ENCODE measurements at places on chromosomes 16 and 17. TPM values are rescaled to one million over a fixed set of nuclear protein-coding genes. Genes with fewer than 3 reads are reported as not detected.

Gene ACOX1
- total RNA-seq, result 83.6 TPM

Gene KCNAB3
- 0.38 TPM for total RNA-seq

Gene JUP
- total RNA-seq, result 195 TPM

DNA sequence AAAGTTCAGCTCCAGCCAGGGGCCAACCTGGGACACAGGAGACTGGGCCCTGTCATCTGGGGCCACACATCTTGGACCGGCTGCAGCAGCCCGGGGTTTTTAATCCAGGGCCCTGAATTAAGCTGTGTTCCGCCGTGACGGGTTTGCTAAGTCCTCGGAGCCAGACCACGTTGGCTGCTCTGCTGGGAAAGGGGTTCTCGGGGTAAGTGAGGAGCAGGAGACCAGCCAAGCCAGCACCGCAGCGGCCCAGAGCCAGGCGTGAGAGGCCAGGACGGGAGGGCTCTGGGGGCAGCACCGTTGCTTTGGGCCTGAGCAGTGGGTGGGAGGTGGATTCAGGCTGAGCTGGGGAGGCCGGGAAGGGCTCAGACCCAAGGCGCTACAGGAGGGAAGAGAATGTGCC lies 31.3 kb upstream of the CBX4 start:
- no peak for DNase-seq

- no peak for DNase-seq
Observed at GRCh38 chr17:27664606-27664965, 33.6 kb downstream of the LGALS9 start.

- no peak for DNase-seq
Observed at GRCh38 chr16:19846436-19846835, 38.2 kb downstream of the GPRC5B start.

DNA sequence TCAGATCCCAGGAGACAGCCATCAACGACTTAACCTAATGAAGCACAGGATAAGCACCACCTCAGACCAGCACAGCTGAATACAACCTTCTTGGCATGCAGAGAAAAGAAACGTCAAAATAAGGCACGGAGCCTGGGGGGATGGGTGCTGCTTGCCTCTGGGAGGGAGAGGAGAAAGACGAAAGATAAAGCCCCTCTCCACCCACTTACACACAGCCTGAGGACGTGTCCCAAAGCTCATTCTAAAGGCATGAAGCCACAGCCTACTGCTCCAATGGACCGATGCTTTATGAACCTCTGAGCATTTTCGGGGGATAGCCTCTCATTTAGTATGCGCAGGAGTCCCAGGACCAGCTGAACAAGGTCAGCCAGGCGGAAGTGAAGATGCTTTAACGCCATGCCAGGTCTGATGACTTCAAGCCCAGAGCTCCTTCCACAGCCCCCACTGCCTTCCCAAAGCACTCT lies 31.1 kb downstream of the ST3GAL2 start:
- no peak for DNase-seq

DNA sequence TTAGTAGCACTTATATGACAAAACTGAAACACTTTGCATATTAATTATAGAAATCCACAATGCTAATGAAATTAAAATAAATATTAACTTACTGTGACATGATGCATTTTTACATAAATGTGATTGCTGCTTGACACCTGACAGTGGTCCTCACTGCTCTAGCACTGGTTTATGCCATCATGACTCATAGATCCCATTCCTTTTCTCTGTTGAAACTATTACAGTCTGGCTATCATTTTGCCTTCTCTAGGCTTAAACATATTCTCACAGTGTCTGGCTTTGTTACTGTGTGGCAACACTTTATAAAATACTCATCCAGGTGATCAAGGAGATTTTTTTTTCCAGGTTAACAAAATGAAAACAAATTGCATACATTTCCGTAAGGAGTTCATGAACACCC lies 108.0 kb downstream of the MRTFB start:
- no peak for DNase-seq

- DNase-seq, result no peak
Observed at GRCh38 chr17:19656851-19657581, 8.5 kb downstream of the ALDH3A2 start.

- DNase-seq, result peak; percentile 59
Observed at GRCh38 chr16:27330542-27330941, 16.8 kb downstream of the IL4R start.

- no peak for DNase-seq
Observed at GRCh38 chr17:34859652-34860051, 101.6 kb downstream of the CCT6B start.

Gene SLC9A5
- total RNA-seq, result 0.83 TPM

DNA sequence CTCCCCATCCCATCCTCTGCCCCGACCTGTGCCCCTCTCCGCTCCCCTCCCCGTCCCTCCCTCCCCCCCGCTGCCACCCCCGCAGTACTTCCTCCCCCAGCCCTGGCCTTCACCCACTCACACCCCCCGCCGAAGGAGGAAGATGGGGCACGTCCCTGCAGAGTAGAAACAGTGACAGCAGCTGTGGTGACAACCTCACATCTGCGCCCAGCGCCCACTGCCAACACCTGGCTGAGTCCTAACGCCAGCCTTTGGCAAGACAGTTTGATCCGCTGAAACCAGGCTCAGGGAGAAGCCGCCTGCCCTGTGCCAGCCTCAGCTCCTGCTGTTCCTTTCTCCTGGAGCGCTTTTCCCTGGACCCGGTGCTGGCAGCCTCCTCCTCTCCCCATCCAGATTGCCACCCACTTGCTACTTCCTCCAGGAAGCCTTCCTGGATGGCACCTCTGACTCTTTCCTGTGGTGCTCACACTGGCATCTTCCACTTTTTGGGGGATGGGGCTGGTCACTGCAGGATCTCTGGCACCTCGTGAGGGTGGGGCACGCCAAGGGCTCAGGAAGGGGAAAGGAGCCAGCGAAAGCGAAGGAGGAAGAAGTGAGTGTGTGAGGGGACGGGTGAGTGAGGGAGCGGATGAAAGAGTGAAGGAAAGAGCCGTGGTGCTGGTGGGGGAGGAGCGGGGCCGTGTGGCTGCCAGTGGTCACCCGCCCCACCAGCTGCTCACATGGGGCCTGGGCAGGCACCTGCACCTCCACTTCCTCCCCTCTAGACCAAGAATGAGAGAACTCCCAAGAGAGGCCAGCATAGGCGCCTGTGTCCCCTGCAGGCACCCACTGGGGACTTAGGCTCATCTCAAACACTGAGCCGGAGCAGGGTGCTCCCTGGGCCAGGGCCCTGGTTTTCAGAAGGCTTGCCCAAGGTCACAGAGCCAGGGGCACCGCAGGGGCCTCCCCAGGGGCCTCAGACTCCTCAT lies 27.0 kb downstream of the ZFPM1 start:
- no peak for DNase-seq

GRCh38 chr17:70271200-70271599 lies 101.9 kb downstream of the KCNJ2 start:
- no peak for DNase-seq

DNA sequence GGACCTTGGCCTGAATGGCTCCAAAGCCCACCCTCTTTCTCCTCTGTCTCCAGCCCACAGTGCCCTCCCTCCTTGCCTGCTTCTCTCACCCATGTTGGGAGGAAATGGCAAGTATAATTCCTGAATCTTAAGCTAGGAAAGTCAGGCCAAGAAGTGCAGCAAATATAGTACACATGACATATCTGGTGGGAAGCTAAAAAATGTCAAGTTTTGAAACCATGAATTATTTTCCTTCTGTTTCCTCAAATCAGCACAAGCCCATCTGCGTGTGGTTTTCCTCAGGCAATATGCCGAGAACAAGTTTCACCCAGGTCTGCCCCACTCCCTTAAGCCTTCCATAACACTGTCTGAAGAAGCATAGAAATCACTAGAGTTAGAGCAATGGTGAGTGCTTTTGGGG lies 502.8 kb upstream of the CDH11 start:
- no peak for DNase-seq

DNA sequence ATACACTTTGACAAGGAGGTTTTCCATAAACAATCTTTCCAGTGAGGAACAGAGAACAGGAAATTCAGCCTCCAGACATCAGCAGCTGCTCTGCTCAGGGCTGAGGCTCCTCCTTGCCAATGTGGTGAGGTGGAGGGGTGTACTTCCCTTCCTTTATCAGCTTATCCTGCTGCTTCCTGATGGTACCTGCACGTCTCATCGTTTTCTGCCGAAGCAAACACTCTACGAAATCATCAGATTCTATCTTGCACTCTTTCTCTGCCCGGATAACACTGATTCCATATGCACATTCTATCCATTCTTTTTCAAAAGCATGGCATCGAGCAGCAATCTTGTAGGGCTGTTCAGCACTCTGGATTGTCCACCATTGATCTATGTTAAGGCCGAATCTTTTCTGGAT lies 15.4 kb upstream of the SEZ6 start:
- no peak for DNase-seq

DNA sequence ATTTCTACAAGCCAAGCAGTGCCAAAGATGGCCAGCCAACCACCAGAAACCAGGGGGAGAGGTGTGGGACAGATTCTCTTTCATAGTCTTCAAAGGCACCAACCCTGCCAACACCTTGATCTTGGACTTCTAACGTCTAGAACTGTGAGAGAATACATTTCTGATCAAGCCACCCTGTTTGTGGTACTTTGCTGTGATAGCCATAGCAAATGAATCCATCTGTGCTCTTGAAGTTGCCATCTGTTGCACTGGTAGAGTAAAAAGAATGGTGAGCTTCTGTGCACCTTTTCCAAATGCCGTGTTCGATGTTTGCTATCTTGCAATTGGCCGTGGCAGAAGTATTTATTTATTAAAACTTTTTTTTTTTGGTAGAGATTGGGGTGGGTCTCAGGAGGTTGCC lies 16.7 kb upstream of the ADGRG1 start:
- no peak for DNase-seq

GRCh38 chr17:57257195-57257894 lies 1.0 kb downstream of the MSI2 start:
- DNase-seq, result no peak

DNA sequence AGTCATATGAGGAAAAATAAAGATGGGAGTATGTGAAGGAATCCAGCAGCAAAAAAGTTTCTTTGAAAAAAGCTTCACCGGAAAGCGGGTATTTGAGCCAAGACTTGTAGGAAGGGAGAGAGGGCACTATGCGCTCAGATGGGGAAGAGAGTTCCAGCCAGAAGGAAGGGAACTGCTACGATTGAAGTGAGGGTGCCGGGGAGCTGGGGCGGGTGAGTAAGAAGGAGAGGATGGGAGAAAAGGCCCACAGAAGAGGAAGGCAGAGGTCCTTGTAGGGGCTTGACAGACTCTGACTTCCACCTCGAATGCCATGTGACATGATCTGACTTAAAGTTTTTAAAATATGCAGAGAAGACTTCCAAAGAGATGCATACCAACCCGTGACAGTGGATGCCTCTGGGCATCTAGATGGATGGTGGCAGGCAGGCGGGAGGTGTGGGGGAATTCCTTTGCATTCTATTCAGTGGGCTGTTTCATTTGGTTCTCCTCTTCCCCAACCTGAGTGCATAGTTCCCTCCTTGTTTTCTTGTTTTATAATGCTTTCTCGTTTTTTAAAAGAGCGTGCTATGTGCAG lies 44.9 kb downstream of the CDRT4 start:
- no peak for DNase-seq

Gene IL34
- total RNA-seq, result 1.6 TPM

GRCh38 chr16:544517-544916 lies 15.7 kb upstream of the PRR35 start:
- no peak for DNase-seq

DNA sequence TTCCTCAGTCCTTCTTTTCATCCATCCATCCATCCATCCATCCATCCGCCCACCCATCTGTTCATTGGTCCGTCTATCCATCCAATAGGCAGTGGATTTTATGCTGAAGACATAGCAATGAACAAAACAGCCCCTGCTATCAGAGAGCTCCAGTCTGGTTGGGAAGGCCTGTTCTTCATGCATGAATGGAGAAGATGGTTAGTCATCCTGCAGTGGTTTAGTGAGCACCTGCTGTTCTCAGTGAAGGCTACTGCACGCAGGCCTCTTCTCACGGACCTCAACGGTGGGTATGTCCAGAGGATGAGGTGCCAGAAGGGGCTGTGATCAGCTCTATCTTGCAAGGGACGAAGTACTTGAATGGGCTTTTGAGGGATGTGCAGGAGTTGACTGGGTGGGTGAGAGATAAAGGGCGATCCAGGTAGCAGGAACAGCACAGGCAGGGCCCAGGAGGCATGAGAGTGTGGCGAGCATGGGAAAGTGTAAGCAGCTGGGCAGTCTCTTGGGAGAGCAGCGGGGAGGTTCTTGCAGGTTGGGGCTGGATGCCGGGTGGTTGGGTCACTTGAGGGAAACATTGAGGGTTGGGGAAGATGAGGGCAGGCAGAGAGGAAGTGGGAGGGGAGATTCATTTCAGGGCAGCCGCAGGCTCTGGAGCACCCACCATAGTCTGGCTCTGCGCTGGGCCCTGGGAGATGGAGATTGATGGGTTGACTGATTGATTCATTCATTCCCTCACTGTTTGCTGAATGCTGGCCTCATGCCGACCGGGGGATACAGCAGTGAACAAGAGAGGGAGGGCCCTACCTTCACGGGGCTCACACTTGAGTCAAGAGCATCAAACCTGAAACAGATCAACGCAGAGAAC lies 115.0 kb upstream of the CIBAR2 start:
- no peak for DNase-seq

- no peak for DNase-seq
Observed at GRCh38 chr16:77049577-77049976, 141.4 kb upstream of the MON1B start.

GRCh38 chr17:38898812-38899348 lies 26.5 kb upstream of the LASP1NB start:
- peak; percentile 74 for DNase-seq

DNA sequence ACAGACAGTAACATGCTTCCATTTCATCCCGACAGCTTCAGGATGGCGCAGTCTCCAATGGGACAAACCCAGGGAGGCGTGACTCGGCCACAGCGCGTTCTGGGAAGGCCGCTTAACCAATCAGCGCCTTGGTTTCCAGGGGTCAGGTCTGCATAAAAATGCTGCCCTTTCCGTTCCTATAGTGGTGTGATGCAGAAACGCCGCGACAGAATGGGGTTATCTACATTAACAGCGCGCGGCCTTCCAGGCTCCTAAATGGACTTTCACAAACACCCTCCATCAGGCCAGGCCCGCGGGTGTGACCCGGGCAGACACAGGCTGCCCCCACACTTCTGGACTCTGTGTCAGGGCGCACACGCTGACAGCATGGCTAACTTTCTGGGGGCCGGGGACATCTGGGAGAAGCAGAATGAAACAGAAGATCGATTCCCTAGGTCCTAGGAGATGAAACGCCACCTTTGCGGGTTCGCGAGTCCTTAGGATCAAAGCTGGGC lies 792 bp downstream of the TMEM231 start:
- DNase-seq, result peak; percentile 86

Gene CTRB2
- total RNA-seq, result not detected

DNA sequence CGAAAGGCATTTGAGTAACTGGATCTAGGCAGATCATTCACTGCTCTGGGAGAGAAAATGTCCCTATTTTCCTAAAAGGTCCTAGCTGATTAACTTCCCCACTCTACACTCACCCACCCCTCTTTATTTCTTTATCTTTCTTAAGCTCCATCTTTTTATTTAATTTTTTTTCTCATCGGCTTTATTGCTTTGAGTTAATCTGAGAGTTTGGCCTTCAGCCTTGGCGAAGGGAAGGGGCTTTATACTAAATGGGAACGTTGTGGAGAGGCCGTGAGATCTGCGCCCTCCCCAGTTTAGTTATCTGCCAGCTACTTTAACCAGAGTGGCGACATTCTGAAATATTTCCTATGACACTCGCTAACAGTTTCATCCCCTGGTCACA lies 882 bp upstream of the TOX3 start:
- no peak for DNase-seq
